ENCODE measurements at places on chromosomes 2 and 18.

- no peak for DNase-seq
Observed at GRCh38 chr2:169010633-169011460, 20.3 kb downstream of the ABCB11 start.

- no peak for DNase-seq
Observed at GRCh38 chr2:160901613-160902012, 258.6 kb upstream of the TANK start.

DNA sequence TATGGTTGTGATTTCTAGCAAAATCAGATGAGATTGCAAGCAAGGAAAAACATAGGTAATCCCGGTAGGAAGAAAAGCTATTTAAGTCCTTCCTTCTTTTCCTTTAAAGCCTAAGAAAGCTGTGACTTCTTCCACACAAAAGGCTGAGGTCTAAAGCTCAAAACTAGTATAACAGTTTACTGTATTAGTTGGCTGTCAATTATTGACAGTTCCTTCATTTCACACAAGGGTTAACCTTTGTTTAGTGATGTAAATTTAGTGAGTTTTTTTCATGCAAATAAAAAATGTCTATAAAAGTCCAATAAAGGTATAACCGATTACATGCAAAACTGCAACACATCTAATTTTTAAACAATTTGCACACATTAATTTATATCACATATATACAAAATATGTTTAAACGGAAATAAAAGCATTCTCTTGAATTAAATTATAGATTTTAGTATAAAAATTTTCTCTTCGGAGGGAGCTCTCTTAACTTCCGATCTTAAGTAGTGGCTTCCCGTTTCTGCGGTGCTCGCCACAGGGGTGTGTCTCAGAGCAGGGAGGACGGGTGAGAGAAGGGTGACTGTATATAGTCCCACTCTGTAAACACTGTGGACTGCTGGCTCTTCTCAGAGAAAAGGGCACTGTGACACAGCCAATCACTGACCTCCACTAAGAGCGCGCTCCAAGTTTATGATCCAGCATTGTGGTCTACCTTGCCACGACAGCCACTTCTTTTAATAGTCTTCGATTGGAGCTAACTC is 33.4 kb downstream of the TTR start:
- DNase-seq: no peak

GRCh38 chr2:52698408-52698807 is 1069.2 kb upstream of the CHAC2 start:
- DNase-seq: no peak

GRCh38 chr2:24164416-24164973 is 10.4 kb upstream of the FAM228A start:
- peak; percentile 36 for DNase-seq

GRCh38 chr2:233593201-233593600 is 24.2 kb upstream of the UGT1A8 start:
- DNase-seq: no peak

GRCh38 chr2:12417786-12418185 is 298.9 kb upstream of the TRIB2 start:
- peak; percentile 26 for DNase-seq

DNA sequence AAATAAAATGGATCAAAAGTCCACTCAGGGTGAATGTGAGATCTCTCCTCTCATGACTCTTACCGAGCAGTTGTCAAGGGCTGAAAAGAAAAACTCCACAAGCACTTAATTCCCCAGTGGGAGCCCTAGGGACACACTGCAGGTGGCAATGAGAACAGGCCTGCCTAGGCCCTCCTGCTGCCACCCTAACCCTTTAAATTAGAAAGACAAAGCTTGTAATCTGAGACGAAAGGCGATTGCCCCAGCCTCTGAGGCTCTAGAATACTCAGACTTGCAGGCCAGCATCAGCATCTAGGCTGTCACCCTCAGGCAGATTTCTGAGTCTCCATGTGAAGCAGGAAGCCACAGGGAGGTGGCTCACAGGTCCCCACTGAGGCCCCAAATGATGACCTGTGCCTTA is 457.0 kb upstream of the MYT1L start:
- DNase-seq: no peak

DNA sequence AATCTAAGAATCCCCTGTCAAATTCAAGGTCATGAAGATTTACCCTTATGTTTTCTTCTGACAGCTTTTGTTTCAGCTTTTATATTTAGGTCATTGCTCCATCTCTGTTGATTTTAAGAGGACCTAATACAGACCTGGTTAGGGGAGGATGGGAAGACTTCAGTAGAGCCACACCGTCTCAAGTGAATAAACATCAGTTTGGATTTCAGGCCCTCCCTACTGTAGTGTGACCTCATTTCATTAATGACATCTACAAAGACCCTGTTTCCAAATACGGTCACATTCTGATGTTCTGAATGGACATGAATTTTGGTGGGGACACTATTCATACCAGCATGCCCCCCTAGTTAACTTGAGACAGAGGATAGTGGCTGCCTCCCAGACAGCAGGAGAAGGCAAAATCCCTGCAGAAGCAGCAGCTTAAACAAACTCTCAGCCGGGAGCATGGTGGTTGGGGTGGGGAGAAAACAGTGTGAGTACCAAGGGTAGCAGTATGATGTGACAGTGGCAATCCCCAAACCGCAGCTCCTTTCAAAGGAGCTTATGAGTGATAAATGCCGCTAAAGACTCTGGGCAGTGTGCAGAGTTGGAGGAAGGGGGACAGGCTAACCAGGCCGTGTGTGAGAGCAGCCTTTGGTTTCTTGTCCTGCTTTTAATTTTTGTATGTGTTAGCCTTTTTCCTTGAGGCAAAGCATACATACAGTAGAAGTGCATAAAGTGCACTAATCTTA is 65.9 kb upstream of the TNP1 start:
- DNase-seq: no peak

- no peak for DNase-seq
Observed at GRCh38 chr18:57084331-57085271, 62.3 kb upstream of the BOD1L2 start.

- no peak for DNase-seq
Observed at GRCh38 chr2:171158036-171158789, 2.5 kb downstream of the TLK1 start.

GRCh38 chr18:23884681-23885375 is 129.7 kb upstream of the TTC39C start:
- DNase-seq: no peak

GRCh38 chr2:109133746-109134145 is 4.7 kb downstream of the SH3RF3 start:
- DNase-seq: no peak

DNA sequence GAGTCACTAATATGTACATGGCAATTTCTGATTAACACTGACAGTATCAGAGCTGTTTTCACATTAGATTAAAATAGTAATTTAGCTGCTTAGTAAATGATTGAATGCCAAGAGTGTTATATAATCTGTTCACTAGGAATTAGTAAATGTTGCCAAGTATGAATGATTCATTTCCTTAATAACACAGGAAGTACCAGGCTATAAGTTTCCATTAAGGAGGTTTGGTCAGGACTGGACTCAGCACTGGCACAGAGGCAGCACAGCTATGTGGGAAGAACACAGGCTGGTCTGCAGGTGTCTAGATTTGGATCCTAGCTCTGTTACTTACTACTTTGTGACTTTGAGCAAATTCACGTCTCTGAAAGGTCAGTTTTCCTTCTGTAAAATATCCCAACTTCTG is 97.2 kb downstream of the TDRD15 start:
- no peak for DNase-seq

GRCh38 chr18:45291621-45292615 is 323.4 kb upstream of the SLC14A2 start:
- peak; percentile 68 for DNase-seq

- no peak for DNase-seq
Observed at GRCh38 chr18:9559253-9559652, 55.1 kb downstream of the PPP4R1 start.

- peak; percentile 2 for DNase-seq
Observed at GRCh38 chr18:42296192-42296591, 341.2 kb downstream of the PIK3C3 start.

GRCh38 chr2:225009768-225010167 is 32.5 kb downstream of the DOCK10 start:
- no peak for DNase-seq

GRCh38 chr2:55917713-55918390 is 5.7 kb downstream of the EFEMP1 start:
- no peak for DNase-seq

DNA sequence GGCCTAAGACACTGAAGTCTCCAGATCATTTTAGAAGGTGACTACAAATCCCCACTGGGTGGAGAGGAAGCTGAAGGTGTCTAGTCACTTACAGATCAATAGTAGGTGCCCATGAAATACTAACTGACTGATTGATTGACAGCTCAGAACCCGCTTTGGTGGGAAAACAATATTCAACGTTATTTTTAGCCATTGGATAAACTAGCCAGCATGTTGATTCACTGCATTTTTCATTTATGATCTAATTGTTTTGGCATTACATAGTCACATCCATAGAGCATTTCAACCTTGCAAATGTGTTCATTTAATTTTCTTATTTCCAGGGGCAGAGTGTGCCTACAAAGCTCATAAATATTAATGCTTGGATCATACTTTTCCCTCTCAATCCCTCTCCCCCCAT is 162.3 kb downstream of the MREG start:
- peak; percentile 61 for DNase-seq

- DNase-seq: no peak
Observed at GRCh38 chr2:127103243-127104165, 3.5 kb downstream of the BIN1 start.

GRCh38 chr2:133063775-133064174 is 393.8 kb upstream of the LYPD1 start:
- DNase-seq: no peak

DNA sequence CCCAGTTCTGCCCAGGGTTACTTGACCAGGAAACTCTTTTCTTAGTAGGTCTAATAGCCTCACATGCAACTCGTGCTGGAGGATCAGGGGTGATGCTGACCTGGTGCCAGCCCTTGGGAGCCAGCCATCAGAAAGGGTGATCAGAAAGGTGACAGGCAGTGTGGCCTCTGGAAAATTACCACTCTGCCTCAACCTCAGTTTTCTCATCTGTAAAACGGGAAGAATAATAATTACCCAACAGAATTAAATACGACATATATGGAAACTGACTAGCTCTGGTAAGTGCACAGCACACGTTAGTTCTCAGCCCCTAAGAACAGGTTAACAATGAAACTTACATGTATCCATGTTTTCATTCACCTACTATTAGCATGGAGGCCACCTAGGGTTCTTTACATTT is 157.6 kb downstream of the EN1 start:
- DNase-seq: no peak

GRCh38 chr18:34867520-34867919 is 157.4 kb downstream of the DTNA start:
- peak; percentile 49 for DNase-seq

DNA sequence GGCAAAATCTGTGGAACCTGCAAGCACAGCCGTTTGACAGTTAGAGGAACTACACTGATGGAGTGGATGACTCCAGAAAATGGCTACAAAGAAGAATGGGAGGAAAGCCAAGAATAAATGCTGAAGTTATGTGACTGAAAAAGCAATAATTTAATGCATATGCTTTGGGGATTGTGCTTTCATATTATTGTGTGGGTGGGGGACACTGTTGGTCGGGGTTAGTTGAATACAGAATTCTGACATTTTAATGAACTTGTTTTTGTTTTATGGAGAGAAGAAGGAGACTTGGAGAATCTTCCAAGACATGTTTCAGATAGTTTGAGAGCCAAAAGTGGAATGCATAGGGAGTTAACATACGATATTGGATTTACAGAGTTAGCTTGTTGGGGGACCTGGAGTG is 68.5 kb downstream of the NRP2 start:
- DNase-seq: no peak

DNA sequence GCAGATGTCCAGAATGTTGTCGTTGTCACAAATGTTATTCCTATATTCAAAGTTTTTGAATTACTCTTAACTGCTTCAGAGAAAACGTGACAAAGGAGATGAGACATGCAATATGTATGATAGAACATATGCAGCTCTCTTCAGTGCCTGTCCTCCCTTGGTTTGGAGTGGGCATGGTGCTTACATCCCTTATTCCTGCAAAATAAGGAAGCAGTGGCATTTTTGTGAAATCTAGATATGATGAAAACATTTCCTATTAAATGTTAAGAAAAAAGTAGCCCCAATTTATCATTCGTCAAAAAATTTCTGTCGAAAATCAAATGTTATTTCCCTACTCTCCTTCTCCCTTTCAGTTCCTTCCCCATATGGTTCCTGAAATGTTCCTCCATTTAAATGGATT is 457.5 kb upstream of the FANCL start:
- no peak for DNase-seq

GRCh38 chr2:107340955-107341354 is 455.0 kb upstream of the ST6GAL2 start:
- DNase-seq: no peak

DNA sequence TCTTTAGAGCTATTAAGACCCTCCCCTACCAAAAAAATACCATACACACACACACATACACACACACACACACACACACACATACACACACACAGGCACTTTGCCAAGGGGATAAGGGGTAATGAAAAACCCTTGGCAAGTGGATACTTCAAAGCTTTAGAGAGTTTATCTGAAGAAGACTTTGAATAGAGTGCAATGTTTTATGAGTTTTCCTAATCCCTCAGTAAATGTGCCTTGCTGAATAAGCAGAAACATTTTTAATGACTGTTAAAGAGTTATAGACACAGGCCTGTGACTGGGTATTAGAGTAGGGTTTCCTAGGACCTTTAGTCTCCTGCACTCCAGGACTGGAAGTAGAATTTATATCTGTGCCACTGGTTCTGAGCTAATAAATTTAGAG is 75.5 kb upstream of the CTAGE1 start:
- no peak for DNase-seq

- DNase-seq: peak; percentile 63
Observed at GRCh38 chr2:227188292-227188691, 23.9 kb downstream of the COL4A3 start.

- no peak for DNase-seq
Observed at GRCh38 chr2:191285252-191285651, 40.0 kb downstream of the MYO1B start.

GRCh38 chr2:61158356-61158955 is 3.5 kb upstream of the C2orf74 start:
- no peak for DNase-seq

DNA sequence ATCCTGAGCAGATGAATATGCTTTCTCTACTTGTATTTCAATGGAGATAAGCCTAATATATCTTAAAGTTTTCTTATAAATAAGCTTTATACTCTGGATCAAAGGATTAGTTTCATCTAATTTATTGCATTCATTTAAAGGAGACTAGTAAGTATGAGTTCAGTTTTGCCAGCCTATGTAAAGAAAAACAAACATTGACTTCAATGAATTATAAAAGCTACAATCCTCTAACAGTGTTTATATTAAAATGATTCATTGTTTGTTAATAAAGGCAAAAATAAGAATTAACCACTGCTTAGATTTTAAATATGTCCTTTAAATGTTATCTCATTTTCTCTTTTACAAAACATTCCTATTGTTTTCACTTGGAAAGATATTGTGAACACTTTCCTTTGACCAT is 566.0 kb downstream of the EPHA4 start:
- no peak for DNase-seq

- no peak for DNase-seq
Observed at GRCh38 chr2:39409697-39410389, 27.2 kb downstream of the MAP4K3 start.

DNA sequence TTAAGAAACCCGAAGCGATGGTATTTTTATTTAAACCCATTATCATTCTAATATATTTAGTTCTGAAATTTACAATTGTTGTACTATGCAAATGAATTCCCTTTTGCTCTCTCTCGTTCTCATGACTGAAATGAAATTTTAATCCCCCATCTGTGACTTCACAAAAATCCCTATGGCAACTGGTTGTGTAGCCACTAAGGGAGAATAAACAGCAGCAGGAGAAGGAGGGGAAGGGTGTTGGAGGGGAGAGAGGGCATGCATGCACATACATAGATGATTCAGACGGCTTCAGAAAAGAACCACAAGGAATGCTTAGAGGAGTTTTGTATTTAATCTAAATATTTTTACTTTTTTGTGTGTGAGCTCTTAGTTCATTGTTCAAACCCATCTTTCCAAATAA is 36.8 kb downstream of the CPS1 start:
- DNase-seq: no peak

Measured in fibroblast of mammary gland (primary cell).